ENCODE measurements at places on chromosomes 3 and 15. TPM values are rescaled to one million over a fixed set of nuclear protein-coding genes. Genes with fewer than 3 reads are reported as not detected.
A peak's percentile ranks its signal among the peaks of the same experiment; 100 is the strongest.

DNAH1 gene
- total RNA-seq, result 11.5 TPM

OXNAD1 gene
- 13.1 TPM for total RNA-seq

NOX5 gene
- 1.9 TPM for total RNA-seq

DNAJC13 gene
- 42.0 TPM for total RNA-seq

CLDN18 gene
- total RNA-seq, result not detected

CASR gene
- not detected for total RNA-seq

PLSCR2 gene
- total RNA-seq, result not detected

SEMA5B gene
- 0.32 TPM for total RNA-seq

MESP2 gene
- total RNA-seq, result 2.3 TPM

DAZL gene
- total RNA-seq, result not detected

KBTBD13 gene
- not detected for total RNA-seq

CELSR3 gene
- 1.3 TPM for total RNA-seq

KNL1 gene
- total RNA-seq, result 0.66 TPM

GRCh38 chr3:38117748-38118420 is 19.0 kb downstream of the ACAA1 start:
- DNase-seq, result peak; percentile 30

GRCh38 chr3:177483182-177483967 is 286.1 kb upstream of the TBL1XR1 start:
- DNase-seq, result no peak

GRCh38 chr3:175916191-175916934 is 1057.2 kb downstream of the NAALADL2 start:
- DNase-seq, result no peak

DNA sequence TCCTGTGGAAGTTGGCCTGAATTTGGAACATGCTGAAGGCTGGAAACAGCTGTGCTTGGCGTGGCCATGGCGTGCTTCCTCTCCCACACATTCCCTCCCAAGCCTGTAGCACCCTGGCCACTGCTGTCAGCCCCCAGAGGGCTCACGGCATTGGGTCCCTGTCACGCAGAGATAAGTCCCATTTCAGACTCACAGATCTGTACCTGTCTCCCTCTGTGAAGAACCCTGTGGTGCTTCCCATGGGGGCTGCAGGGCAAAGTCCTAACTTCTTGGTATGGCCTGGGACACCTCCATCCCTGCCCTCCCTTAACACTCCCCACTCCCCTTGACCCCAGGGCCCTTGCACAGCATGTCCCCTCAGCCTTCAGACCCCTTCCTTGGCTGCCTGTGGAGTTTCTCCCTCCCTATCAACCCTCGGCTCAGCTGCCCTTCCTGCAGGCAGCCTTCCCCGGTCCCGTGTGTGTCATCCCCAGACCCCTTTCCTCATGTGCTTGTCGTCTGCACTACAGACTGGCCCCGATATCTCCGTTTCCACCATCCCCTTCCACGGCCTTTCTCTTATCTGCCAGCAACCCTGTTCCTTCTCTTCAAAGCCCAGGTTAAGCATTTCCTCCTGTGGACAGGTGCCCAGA is 28.6 kb downstream of the ABTB1 start:
- no peak for DNase-seq

- DNase-seq, result no peak
Observed at GRCh38 chr3:172692751-172693338, 18.0 kb downstream of the NCEH1 start.

- DNase-seq, result no peak
Observed at GRCh38 chr3:45554006-45554666, 40.4 kb upstream of the LIMD1 start.

- no peak for DNase-seq
Observed at GRCh38 chr3:25037049-25037547, 391.0 kb upstream of the RARB start.

GRCh38 chr15:93213281-93213680 is 124.3 kb upstream of the RGMA start:
- DNase-seq, result no peak

DNA sequence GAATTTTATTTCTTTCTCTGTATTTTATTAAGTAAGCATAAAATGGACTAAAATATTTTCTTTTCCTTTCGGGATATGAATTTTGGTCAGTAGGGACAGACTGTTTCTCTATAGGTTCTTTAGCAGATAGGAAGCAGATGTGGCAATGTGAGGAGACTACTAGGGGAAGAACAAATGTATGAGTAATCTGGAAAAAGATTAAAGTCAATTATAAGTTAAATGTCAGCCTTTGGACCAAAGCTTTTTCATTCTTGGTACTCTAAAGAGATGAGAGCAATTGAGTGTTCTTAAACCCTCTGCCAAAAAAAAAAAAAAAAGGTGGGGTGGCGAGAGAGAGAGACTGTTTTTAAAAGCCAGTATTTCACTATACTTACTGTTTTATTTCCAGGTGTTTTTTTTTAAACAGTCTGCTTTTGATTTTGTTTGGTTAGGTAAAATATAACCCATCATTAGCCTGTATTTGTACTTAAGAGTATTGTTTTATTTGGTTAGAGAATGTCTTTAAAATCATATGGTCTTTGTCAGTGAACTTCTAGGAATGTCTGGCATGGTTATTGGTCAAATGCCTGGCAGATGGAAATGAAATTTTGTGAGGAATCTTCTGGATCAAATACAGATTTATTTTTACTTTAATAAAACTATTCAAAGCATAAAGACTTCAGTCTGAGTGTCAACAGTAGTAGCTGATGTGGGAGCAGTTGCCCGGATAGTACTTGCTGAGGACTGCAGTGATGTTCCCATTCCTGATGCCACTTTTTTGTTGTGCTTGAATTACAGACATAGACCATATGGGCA is 63.8 kb downstream of the LRRC49 start:
- DNase-seq, result no peak

- no peak for DNase-seq
Observed at GRCh38 chr3:26521261-26521660, 101.3 kb upstream of the LRRC3B start.

GRCh38 chr3:17882981-17883380 is 140.6 kb upstream of the TBC1D5 start:
- DNase-seq, result no peak

DNA sequence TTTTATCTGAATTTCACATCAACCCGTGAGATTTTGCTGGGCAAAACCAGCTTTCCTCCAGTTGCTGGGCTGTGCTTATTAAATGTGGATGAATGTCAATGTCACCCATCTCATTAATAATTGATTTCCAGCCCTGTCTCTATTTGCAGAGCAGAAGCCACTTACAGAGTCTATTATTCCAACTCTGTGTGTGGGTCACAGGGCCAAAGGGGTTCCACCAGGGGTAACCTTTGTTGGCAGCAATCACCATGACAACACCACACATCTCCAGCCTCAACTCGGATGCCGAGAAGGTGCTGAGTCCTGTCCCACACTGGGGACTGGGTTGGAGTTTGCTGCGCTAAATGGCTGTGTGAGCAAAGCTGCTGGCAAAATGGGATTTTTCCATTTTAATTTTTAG is 51.1 kb upstream of the WNT5A start:
- no peak for DNase-seq

GRCh38 chr3:15703346-15703745 is 94.4 kb downstream of the ANKRD28 start:
- DNase-seq, result no peak

- no peak for DNase-seq
Observed at GRCh38 chr3:157333551-157333991, 103.1 kb upstream of the PTX3 start.

DNA sequence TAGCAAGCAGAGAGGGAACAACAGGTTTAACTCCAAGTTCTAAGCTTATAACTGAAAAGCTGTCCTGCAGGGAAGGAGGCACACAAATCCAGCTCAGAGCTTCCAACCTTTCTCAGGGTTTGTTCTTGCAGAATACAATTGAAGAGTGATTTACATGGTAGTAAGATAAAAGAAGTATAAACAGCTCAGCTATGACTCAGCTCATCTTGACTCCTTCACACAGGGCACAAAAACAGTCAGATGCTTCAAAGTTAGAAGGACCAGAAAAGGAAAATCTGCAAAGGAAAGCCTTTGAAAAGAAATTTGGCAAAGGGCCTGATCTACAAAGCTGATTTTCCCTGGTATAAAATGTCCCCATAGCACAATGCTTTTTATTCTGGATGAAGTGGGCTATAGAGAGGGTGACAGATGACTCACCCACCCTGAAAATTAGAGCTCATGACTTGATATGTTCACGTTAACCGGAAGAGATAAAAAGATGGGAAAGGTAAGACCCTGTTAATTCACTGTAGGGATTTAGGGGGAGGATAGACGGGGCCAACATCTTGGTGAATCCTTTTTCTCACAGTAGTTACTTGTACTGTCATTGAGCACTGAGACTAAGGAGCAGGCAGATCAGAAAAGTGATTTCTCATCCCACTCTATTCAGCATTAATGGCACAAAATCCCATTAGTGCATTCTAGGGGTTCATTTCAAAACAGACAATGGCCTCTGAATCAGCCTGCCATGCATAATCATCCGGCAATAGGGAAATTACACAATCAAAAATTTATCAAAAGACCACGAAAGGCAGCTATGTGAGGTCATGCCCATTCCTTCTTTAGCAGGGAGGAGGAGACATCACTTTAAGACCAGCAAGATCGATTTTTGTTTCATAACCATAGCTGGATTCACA is 143.5 kb downstream of the GAP43 start:
- DNase-seq, result no peak

DNA sequence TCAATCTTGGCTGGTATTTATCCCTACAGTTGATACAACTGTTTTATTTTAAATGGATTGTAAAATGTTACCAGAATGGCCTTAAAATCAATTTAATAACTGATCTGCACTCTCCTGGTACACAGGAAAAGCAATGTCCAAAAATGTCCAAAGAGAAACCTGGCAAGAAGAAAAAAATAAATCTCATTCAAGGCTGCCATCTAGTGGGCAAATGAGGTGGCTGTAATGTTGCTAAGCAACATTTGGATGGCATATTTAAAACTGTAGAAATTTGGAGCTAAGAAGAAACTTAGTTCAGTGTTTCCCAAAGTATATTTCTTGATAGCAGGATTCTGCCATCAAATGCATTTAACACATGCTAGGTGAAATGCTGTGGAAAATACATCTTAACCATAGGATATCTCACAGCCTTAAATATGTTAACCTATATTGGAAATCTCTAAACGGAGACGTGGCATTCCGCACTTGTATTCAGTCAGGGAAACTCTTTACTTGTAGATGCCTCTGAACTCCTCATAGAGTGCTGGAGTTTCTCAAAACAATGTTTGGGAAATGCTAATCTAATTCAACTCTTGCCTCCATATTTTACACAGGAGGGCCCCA is 216.8 kb downstream of the ERC2 start:
- no peak for DNase-seq

- DNase-seq, result no peak
Observed at GRCh38 chr15:84611631-84612030, 10.8 kb downstream of the ZSCAN2 start.

DNA sequence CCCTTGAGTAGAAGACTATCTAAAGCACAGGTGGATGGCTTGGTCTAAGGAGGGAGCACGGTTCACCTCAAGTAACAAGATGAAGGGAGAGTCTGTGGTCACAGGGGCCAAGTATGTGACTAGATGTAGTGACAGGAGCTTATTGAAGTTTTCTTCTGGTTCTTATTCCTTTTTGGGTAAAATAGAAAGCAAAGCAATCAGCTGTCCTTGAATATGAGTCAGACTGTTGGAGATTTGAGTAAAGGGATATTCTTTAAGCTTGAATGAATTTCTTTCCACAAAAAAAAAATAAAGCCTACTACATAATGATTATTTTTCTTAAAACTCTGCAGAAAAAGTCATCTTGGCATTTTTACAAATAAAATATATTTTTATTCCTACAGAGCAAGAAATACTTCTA is 1.5 kb upstream of the CNTN6 start:
- no peak for DNase-seq

DNA sequence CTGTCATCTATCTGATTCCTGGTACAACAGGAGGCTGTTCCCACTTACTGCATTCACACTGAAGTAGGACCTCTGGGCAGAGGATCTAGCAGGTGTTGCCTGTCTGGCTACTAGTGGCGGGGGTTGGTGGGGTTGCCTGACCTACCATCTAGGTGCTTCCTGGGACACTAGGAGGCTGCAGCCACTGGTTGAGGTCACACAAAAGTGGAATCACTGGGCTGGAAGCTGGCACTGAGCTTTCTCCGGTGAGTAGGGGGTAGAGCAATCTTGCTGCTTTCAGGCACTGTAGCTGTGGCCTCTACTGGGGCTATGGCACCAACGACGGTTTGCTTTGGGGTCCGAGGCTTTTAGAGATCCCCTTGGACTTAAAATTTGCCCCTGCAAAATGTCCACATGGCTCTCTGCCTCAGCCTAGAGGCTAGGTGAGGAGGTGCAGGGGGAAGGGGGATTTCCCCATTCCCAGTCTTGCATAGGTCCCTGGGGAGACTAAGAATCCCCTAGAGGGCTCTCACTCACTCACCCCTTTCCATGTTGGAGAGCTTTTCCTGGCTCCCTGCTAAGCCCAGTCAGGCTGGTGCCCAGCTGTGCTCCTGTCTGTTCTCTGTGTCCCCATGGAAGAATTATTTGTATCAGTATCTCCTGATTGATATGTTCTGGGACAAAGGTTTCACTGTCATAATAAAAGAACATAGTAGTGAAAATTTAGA is 397.7 kb upstream of the EPHA6 start:
- no peak for DNase-seq

DNA sequence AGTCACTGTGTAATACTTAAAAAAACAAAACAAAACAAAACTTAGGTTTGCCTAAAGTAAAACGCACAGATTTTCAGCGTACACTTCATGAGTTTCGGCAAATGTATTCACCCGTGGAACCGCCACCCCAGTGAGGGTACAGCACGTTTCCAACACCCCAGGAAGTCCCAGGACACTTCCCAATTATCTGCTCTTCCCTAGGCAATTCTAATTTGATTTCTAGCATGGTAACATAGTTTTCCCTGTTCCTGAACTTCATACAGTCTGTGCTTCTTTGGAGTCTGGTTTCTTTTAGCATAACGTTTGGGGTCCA is 497 bp upstream of the CLASP2 start:
- DNase-seq, result no peak

GRCh38 chr3:19598870-19599269 is 335.1 kb downstream of the EFHB start:
- DNase-seq, result no peak

DNA sequence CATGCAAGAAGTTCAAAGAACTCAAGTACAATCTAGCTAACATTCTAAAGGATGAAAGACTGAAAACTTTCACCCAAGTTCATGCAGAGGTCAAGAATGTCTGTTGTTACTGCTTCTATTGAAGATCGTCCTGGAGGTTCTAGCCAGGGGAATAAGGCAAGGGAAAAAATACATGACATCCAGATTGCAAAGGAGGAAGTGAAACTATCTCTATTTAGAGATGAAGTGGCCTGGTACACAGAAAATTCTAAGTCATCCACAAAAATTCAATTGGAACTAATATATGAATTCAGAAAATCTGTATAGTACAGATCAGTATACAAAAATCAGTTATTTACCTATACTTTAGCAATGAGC is 693.0 kb downstream of the NR2F2 start:
- DNase-seq, result no peak

GRCh38 chr15:94387849-94388441 is 156.6 kb downstream of the MCTP2 start:
- DNase-seq, result no peak
